ENCODE measurements at places on chromosomes 7 and 10. TPM values are rescaled to one million over a fixed set of nuclear protein-coding genes. Genes with fewer than 3 reads are reported as not detected.

DNA sequence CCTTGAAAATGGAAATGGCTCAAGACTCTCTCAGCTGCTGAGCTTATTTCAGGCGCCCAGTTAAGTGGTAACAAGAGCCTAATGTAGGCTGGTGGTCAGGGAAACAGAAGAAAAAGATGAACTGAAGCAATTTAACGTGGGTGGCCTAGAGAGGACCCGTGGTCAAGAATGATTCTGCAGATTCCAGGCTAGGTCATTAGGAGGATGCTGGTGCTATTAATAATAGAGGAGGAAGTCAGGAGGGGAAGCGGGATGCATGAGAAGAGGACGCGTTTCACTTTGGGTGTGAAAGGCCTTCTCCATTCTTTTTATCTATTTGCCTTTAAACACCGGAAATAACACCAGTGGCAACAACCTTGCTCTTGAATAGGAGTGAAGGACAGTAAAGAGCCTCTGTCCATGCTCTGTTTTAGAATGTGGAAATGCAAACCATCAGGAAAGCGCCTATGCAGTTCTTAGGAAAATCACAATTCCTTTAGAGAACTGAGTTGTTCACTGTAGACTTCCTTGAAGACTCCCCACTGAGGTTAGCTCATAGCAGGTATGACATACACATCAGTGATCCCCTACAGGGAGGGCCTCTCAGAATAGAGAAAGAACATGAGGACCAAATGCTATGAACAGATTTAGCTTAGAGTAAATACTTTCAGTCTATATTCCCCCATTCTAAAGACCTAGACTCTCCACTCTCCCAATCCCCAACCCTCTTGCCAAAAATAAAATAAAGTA, 8.6 kb downstream of the LIPA start:
- H3K4me1 ChIP-seq, result peaks cover 3% of the 10 kb centered on the region
- no peaks in the 10 kb centered on the region for H3K27me3 ChIP-seq
- no peak overlapping the region for H3K27ac ChIP-seq

DNA sequence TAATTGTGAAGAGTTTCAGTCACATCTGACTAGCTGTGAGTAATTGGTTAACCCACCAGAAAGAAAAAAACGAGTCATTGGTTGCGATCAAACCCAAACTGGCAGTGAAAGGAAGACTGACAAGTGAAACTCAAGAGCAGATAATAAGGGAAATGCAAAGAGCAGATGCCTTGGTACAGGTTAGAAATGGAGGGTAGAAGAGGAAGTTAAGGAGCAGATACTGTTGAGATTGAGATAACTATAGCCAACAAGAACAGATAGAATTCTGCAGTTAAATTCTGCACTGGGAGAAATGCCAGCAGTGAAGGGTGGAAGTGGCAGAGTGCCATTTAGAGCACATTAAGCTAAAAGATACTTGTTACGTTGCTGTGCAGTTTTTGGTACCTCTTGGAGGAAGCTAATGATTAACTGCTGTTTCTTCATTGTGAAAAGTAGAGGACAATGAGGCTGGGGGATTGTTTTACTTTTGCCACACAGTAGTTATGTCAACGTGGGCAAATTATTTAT, 65.8 kb downstream of the CDK13 start:
- H3K4me1 ChIP-seq, result no peaks in the 10 kb centered on the region
- no peak overlapping the region for H3K27ac ChIP-seq
- H3K4me3 ChIP-seq, result no peak overlapping the region
- no peak for DNase-seq

DNA sequence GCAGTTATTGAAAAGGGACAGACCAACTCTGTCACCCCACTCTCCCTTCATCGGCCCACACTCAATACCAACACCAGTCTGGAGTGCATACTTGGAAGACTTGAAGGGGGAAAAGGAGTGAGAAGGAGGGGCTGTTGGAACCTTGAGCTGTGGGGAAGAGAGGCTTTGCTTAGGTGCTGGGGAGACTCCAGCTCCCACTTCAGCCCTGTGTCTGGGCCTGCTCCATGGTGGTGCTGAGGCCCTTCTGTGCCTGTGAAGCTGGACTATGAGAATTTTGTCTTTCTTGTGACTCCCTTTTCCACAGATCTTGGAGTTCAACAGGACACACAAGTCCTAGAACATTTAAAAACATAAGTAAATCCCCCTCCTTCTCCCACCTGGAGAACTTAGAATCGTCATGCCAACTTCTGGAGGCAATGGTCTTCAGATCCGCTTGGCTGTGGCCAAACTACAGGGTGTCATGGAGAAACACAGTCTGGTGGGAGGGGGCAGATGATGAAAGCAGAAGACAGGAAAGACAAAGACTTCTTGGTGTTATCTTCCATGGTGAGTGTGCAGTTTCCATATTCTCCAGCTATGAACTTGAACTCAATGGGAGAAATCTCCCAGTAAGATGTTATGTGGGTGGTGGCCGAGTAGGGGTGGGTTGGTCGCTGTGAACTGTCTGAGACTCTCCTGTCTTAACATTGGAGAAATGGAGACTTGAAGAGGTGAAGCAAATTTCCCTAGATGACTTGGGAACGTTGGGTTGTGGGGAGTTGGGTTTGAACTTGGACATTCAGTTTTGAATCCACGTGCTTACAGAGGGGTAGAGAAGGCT, 18.4 kb upstream of the GIMAP8 start:
- no peak overlapping the region for H3K4me3 ChIP-seq
- H3K36me3 ChIP-seq, result no peaks in the 10 kb centered on the region
- H3K27ac ChIP-seq, result no peak overlapping the region
- peaks cover 30% of the 10 kb centered on the region for H3K4me1 ChIP-seq
- no peaks in the 10 kb centered on the region for H3K27me3 ChIP-seq

DNA sequence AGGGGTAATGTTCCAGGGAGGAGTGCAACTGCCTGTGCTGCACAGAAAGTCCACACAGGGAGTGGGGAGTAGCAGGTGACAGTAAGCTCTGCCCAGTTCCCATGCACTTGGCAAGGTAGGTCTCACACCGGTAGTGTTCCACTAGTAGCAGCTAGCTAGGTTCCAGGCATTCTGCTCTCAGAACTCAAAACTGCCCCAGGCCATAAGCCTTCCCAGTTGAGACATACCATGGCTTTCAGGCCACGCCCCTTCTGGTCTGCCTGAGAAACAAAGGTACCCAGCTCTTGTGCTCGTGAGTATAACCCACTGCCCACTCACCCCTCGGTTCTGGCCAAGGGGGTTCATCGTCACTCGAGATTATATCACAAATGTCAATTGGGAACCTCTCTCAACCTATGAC, 12.6 kb downstream of the CASP7 start:
- H3K36me3 ChIP-seq, result peaks cover 30% of the 10 kb centered on the region
- no peaks in the 10 kb centered on the region for H3K27me3 ChIP-seq
- H3K4me3 ChIP-seq, result no peak overlapping the region
- no peaks in the 10 kb centered on the region for H3K4me1 ChIP-seq
- DNase-seq, result no peak
- no peak overlapping the region for H3K27ac ChIP-seq

DNA sequence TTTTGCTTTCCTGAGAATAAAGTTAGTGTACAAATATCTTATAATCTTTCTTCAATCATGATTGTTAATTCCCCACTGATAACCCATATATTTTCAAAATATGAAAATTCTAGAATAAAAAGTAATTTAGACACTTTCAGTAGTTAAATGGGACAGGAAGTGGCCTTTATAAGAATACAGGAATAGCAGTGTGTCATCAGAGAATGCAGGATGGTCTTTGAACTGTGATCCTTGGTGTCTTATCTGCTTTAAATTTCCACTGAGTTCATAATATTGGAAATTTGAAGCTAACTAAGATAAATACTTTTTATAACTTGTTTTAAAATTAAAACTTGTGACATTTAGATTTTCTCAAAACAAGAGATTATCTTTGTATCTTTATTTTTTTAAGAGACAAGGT, 75.4 kb downstream of the CREM start:
- no peaks in the 10 kb centered on the region for H3K4me1 ChIP-seq
- no peak overlapping the region for H3K4me3 ChIP-seq

GRCh38 chr10:31317652-31318381, 1.2 kb upstream of the ZEB1 start:
- H3K27me3 ChIP-seq, result no peaks in the 10 kb centered on the region
- no peaks in the 10 kb centered on the region for H3K36me3 ChIP-seq
- peaks cover 17% of the 10 kb centered on the region for H3K4me1 ChIP-seq
- H3K4me3 ChIP-seq, result peak overlapping the region; percentile 89
- peak overlapping the region; percentile 97 for H3K27ac ChIP-seq
- no peak for DNase-seq

- no peak for DNase-seq
- no peaks in the 10 kb centered on the region for H3K4me1 ChIP-seq
- H3K36me3 ChIP-seq, result no peaks in the 10 kb centered on the region
- no peaks in the 10 kb centered on the region for H3K27me3 ChIP-seq
- H3K27ac ChIP-seq, result no peak overlapping the region
- no peak overlapping the region for H3K4me3 ChIP-seq
Measured at GRCh38 chr10:121511943-121512342, 86.3 kb downstream of the FGFR2 start.

- DNase-seq, result no peak
- no peak overlapping the region for H3K4me3 ChIP-seq
- H3K4me1 ChIP-seq, result no peaks in the 10 kb centered on the region
- no peaks in the 10 kb centered on the region for H3K27me3 ChIP-seq
- H3K27ac ChIP-seq, result no peak overlapping the region
Measured at GRCh38 chr10:15224948-15225347, 56.5 kb upstream of the NMT2 start.

ZKSCAN5 gene
- total RNA-seq, result 11.0 TPM

HDAC9 gene
- 12.2 TPM for total RNA-seq

KIAA1549 gene
- total RNA-seq, result 1.9 TPM

SRRM3 gene
- total RNA-seq, result 0.05 TPM

CAV1 gene
- total RNA-seq, result 26.4 TPM

GPC2 gene
- 11.2 TPM for total RNA-seq

Data from thymus (tissue), 14 donors.